ENCODE measurements at places on chromosomes 3 and 15.

DNA sequence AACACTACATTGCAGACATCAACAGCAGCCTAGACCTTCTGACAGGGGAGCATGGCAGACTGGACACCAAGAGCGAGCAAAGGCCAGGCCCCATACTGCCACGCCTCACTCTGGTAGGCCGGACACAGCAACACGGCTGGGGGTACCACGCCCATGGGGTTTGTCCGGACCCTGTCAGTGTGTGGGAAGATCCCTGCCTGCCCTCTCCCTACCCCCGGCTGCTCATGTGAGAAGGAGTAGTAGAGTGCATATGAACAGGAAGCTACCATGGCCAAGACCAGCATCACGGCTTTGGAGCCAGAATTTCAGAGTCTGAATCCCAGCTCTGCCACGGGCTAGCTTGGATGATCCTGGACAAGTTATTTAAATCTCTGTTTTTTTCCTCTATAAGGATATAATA is 27.9 kb downstream of the ALDH1L1 start:
- no peak for DNase-seq

DNA sequence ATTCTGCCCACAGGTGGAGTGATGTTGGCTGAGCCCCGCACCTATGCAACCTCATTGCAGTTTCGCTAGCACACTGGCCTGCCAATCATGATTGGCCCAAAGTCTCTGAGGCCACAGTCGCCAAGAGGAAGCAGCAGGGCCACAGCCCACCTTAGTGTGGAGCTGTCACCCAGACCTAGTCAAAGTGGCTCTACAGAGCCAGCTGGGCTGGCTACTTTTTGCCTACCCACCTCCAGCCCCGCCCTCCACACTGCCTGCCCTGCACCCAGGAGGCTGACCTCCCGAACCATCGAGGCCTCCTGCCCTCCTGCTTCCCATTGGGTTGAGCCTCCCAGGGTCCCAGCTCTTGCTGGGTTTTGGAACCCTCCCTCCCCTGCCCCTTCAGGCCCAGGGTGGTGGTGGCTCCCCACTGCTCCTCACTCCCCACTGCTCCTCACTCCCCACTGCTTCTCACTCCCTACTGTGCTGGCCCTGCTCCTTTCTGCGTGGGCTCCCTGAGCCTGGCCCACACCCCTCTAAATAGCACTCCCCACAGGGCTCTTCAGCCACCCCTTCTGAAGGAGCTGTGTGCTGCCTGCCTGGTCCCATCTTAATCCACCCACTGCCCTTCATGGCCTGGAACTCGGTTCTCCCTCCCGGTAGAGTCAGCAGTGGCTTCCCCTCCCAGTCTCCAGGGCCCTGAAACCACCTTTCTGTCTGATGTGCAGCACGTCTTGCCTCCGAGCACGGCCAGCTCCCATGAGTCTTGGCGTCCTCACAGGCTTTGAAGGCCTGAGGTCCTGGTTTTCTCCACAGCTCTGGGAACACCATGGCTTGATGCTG is 89.3 kb downstream of the WNT7A start:
- no peak for DNase-seq

DNA sequence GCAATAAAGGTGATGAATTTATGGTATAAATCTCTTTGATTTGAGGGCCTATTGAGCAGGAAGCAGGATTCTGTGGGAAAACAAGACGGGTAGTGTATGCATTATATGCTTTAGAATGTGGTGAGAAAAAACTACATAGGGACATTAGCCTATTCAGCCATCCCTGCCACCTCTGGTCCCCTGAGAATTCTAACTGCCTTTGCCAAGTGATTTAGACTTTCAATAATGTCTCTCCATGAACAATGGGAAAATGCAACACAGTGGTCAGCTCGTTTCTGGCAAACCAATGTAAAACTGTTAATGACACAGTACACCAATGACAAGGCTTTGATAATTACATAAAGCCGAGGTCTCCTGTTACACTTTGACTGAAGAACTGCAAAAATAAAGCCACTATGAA is 314.7 kb upstream of the CNTN4 start:
- no peak for DNase-seq

DNA sequence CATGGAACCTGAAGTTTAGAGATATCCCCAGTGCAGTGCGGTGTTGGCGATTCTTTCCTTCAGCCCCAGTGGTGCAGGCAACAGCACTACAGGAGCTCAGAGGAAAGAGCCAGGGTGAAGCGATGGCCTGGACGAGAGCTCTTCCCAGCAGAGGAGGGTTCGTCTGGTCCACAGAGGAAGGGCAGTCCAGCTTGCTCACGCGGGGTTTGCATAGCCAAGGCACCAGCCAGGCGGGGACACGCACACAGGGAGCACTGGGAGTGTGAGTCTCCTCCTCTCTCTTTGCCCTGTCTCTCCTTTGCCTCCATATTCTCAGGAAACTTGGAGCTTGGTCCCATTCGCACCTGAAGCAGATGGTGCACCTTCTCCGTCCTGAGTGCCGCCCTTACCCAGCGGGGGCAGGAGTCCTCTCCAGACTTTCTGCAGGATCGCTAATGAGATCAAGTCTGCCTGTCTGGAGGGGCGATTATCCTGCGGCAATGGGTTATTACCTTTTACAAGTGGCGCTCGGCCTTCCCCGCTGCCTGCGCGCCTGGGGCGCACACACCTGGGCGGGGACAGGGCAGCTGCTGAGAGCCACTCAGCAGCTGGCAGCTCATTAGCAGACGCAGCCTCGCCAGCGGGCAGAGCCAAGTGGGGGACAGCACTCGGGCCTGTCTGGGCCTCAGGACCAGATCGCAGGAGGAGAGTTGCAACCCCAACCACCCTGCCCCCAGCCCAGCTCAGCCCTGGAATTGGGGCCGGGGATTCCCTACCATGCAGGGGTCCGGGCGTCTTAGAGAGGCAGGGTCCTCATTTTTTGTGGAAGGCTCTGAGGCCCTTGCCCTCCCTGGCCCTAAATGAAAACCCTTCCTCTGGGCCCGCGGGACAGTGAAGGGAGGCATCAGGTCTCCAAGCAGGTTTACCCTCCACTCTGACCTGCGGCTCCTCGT is 119.0 kb upstream of the MEF2A start:
- peak; percentile 6 for DNase-seq

DNA sequence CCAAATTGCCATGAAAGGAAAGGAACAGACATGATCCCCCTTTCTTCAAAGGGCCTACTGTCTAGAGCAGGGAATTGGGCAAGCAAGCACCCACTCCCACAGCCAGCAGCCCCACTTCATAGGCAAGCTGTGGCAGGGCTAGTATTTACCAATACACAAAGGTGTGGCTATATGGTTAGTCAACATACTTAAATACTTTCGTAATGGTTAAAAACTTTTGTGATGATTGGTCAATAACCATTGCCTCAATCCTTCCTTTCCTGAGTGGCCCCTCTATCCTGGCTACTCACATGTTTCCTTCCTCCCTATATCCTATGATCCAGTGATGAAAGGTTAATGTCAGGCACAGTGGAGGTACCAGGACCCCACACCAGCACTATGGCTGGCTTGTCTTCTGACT is 30.1 kb upstream of the ARL8B start:
- no peak for DNase-seq

- DNase-seq, result no peak
Observed at GRCh38 chr15:31326875-31327668, 437 bp downstream of the KLF13 start.

- DNase-seq, result peak; percentile 35
Observed at GRCh38 chr3:123153125-123154019, 48.4 kb upstream of the SEC22A start.

GRCh38 chr3:37096288-37096687 is 78.1 kb downstream of the LRRFIP2 start:
- no peak for DNase-seq

GRCh38 chr15:22839046-22839695 is 705 bp downstream of the NIPA2 start:
- peak; percentile 35 for DNase-seq

DNA sequence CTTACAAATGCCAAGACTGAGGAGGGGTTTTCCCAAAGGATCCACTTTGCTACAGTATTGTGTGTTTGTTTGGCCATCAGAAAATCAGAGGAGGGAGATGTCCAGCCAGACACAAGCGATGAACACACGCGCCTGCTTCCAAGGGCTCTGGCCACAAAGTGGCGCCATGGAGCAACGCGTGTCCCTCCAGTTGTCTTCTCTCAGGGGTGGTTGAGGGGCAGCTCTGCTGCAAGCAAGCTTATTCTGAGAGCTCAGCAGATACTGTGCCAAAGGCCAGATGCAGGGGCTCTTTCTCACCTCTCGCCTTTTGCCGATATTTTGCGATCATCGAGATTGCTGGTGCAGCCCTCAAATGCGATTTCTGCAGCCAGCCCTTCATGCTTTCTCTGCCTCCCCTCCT is 88.9 kb upstream of the OSBPL11 start:
- DNase-seq, result no peak

DNA sequence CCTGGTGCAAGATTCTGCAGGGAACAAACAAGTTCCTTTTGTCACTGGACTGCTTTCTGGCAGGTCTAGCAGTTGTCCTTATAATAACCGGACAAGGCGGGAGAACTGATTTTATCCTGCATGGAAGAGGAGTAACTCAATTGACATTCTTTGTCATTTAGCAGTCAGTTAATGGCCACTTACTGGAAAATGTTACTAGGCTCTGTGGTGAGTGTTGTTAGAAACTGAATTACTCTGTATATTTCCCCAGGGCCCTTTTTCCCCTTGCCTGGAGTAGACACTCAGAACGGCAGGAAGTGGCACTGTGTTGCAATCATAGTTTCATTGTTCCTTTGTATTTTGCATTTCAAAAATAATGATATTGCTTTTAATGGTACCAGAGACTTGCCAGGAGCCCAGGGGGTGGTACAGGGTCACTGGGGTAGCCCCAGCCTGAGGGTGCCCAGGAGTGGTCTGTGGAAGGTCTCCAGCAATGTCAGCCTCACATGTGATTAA is 318.6 kb upstream of the LRRFIP2 start:
- DNase-seq, result no peak

DNA sequence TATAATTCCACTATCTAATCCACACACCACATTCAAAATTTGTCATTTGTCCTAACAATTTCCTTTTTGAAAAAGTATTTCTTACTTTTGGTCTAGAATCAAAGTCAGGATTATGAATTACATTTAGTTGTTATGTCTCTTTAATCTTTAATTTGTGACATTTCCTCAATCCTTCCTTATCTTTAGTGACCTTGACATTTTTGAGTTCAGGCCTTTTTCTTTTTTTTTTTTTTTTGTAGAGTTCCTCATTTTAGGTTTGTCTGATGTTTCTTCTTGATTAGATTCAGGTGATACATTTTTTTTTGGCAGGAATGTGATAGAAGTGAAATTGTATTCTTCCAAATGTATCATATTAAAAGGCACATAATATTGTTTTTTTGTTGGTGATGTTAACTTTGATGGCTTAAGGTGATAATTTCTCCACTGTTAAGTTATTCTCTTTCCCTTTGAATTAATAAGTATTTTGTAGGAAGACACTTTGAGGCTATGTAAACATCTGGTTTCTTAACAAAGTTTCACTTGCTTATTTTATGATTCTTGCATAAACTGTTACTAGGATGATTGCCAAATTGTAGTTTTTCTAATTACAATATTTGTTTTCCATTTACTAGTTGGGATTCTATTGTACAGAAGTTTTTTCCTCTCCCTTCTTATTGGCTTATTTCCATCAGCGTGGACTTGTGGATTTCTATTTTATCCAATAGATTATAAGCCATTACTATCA is 16.3 kb downstream of the SLC35G2 start:
- no peak for DNase-seq

DNA sequence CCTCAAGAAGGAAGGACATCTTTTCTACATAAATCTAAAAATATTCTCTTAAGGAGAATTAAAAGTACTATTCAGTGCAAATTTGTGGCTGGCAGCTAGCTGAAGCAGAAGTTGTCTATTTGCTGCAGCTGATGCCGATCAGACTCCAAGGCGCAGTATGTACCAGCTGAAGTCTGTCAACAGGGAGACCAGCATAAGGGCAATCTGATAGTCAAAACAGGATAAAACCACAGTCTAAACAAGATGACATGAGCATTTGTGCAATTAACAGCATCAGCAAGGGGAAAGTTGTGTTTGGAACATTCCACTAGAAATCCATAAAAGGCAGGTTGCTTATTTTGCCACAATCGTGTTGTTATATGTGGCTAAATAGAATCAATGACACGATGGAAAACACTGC is 198.2 kb upstream of the ROBO2 start:
- no peak for DNase-seq

- DNase-seq, result no peak
Observed at GRCh38 chr3:142424754-142425153, 23.1 kb downstream of the XRN1 start.

DNA sequence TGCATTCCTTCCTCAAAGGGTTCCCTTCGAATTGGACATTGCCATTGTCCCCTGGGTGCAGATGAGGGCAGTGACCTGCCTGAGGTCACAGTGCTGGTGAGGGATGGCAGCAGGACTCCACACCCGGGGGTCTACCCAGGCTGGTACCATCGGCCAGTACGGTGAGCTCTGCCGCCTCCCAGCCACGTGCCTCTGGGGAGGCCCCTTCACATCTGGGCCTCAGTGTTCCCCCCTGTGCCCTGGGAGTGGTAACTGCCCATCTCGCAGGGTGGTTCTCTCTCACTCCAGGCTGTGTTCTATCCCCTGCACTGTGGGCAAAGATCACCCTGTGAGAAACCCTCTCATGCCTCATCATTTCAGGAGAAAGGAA is 99.4 kb upstream of the IQSEC1 start:
- no peak for DNase-seq

- DNase-seq, result no peak
Observed at GRCh38 chr15:40618023-40618422, 24.0 kb downstream of the KNL1 start.

DNA sequence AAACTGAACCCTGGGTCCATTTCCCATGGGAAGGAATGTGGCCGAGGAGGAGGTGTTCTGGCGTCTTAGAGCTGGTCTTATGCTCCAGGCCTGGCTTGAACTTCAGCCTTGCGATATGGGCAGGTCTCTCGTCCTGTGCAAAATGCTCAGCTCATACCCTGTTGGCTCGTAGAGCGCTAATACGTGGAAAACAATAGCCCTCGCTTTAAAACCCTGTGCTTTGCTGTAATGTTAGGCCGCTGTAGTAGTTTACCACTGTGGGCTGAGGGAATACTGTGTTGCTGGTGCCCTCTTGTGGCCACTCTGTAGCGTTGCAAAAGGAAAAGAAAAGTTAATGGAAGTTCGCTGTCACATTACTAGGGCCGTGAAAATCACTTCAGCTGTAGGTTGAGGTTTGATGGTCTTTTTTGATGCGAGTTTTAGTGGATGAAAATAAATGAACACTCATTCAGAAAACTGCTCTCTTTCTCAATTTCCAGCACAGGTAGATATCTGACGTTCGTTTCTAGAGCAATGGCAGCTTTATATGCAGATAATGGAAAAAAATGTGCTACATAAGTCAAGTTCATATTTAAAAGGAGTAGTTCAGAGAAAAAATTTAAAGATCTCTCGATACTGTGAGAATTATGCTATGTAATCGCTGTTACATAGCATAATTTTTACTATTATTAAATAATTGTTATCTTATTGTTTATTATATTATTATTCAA is 92.9 kb downstream of the MCTP2 start:
- DNase-seq, result peak; percentile 64

- DNase-seq, result no peak
Observed at GRCh38 chr3:158494673-158495072, 76.3 kb upstream of the MLF1 start.

DNA sequence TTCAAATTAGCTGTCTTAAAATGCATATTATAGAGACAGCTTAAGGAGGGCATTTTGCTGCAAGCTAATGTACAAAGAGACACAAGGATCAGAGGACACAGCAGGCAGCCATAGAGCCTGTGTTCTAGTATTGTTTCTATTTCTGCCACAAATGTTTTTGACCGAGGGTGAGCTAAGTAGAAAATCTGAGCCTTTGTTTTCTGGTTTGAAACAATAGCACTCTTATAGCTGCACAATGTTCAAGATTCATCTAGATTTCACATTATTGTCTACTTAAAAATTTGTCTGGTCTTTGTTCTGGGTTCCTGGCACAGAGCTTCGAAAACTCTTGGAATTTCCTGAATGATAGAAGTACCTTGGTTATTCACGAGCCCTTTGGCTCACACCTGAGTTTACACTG is 40.0 kb upstream of the TUSC7 start:
- no peak for DNase-seq

Data from GM10248 (cell line).